ENCODE measurements at places on chromosomes 4 and X.

DNA sequence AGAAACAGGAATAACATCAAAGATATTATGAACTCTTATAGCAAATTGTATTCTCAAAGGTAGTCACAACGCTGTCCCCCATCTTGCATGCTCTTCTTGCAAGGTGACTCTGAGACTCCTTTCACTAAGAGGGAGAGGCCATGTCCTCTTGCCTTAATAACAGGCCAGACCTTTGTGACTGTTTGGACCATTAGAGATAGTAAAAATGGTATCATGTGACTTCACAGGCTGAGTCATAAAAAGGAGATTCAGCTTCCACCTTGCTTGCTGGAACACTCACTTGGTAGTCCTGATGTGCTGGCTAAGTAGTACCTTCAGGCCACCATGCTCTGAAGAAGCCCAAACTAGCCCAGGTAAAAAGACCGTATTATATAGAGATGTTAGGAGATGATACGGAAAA lies 143.8 kb downstream of the FBXW7 start:
- DNase-seq, result no peak

- DNase-seq, result peak; percentile 14
These were observed 28.4 kb downstream of the PDHA1 start for GRCh38 chrX:19372170-19372546.

DNA sequence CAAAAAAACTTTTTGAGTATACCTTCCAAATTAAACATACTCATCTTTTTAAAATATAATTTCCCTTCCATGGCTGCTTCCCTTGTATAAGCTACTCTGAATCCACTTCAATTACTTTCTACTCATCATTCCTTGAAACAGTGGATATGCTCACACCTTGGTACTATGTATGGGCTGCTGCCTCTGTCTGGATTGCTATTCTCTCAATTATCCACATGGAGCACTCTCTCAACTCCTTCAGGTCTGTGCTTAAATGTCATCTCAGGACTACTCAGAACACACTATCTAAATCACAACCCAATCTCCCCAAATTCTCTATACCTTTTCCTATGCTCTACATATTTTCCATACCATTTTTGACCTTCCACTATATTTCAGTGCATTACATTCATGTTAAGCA lies 898.9 kb upstream of the EPHA5 start:
- no peak for DNase-seq

DNA sequence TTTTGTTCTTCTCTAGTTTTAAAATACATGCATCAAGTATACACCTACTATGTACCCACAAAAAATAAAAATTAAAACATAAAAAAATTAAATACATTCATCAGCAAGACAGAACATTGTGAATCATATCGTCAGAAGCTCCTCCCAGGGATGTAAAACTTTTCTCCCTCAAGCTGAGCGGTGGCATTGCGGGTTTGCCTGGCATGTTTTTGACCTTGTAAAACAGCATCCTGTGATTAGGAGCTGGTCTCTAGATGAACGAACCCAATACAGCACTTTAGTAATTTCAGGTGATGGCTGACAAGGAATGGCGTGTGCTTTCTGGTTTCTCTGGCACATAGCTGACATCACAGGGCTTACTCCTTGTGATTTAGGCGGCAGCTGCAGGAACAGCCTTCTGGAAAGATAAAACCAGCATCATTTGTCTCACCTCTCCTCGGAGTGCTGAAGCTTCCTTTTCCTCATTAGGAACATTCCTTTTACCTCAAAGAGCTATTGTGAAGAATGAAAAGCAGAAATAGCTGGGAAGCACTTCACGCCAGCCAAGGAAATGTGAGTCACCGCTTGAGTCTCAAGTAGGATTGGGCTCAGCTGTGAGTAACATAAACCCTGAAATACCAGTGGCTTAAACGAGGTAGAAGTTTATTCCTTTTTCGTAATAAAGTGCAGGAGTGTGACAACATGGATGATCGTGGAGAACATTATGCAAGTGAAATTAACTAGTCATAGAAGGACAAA lies 44.3 kb downstream of the NYX start:
- DNase-seq, result no peak

- no peak for DNase-seq
These were observed 331.1 kb downstream of the GRID2 start for GRCh38 chr4:92634882-92635281.

DNA sequence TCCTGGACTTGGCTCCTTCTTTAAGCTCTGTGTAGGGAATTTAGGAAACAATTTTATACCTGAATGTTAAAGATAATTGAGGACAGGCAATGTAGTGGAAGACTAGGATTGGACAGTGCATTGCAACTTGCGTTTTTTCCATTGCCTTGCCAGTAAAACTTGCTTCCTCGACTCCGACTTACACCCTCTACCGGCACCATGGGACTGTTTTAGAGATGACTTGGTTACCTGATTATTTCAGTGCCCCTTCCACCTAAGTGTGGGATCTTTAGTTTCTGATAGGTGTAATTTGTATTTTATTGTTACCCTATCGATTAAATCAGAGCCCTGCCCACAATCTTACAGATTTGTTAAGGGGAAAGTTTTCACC lies 1.2 kb downstream of the PRPS1 start:
- DNase-seq, result no peak

- no peak for DNase-seq
These were observed 2.1 kb downstream of the LEF1 start for GRCh38 chr4:108166441-108167315.

GRCh38 chr4:80336582-80336981 lies 1.1 kb downstream of the CFAP299 start:
- DNase-seq, result peak; percentile 14

GRCh38 chr4:62194342-62194741 lies 994.2 kb downstream of the ADGRL3 start:
- DNase-seq, result no peak

DNA sequence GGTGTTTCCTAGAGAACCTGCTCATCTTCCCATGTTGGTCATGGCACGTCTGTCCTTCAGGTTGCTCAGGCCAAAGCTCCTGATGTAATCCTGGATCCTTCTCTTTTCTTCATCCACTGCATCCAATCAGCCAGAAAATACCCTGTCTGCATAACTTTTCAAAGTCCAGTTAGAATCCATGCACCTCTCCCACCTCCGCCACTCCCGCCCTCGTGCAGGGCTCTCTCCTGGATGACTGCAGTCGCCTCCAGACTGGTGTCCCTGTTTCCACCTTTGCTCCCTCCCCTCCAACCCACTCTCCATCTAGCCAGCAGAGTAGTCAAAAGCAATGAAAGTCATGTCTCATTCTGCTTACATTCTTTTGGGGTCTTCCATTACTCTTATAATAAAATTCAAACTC lies 16.0 kb downstream of the CNGA2 start:
- no peak for DNase-seq

DNA sequence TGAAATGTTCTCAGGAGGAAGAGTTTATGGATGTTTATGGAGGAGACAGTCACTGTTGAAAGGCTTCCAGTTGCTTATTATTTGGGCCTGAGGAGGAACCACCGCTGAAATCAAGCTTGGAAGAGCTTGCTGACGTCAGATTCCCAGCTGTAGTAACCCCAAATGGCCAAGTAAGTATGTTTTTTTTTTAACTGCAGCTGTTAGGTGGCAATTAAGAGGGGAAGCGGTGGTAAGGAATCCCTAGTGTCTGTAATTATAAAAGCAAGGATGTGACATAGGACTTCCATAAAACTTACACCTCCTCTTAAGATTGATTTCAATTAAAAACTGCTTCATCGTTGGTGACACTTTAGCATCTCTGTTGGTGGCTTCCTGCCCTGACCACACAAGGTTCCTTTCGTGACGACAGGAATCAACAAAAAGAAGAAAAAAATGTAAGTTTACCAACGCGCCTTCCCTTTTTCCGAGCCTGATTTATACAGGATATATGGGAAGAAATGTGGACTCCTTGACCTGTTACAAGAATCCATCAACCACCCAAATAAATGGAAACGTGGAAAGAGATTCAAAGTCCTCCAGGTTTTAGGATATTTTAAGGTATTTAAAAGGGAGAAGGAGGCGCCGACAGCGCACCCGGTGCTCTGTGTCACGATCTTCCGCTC lies 884 bp downstream of the RELL1 start:
- no peak for DNase-seq

DNA sequence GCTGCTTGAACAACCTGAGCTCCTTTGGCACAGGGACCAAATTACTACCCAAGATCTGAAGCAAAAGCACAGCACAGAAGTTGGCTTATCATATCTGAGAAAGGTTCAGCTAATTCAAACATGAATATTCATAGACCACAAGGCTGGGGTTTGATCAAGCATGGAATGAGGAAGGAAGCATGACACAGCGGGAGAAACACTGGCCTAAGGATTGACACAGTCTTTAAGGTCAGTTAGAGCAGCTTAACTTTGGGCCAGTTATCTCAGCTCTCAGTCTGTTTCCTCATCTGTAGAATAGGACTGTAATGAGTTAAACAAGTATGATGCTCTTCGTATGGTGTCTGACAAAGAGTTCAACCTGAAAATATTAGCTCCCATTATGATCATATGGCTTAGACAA lies 88.5 kb upstream of the CBR4 start:
- DNase-seq, result no peak

DNA sequence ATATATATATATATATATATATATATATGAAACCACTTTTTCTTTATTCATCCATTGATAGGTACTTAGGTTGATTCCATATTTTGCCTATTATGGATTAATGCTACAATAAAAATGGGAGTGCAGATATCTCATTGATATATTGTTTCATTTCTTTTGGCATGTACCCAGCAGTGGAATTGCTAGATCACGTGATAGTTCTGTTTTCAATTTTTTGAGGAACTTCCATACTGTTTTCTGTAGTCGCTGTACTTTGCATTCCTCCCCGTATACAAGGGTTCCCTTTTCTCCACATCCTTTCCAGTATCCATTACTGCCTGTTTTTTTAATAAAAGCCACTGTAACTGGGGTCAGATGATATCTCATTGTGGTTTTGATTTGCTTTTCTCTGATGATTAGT lies 124.6 kb downstream of the GABRB1 start:
- DNase-seq, result no peak

- DNase-seq, result no peak
These were observed 52.3 kb upstream of the TRPC5OS start for GRCh38 chrX:111823703-111824102.

GRCh38 chrX:43002526-43003203 lies 224.7 kb upstream of the PPP1R2C start:
- DNase-seq, result no peak

- DNase-seq, result no peak
These were observed 54.7 kb downstream of the CNGA2 start for GRCh38 chrX:151789179-151789800.

DNA sequence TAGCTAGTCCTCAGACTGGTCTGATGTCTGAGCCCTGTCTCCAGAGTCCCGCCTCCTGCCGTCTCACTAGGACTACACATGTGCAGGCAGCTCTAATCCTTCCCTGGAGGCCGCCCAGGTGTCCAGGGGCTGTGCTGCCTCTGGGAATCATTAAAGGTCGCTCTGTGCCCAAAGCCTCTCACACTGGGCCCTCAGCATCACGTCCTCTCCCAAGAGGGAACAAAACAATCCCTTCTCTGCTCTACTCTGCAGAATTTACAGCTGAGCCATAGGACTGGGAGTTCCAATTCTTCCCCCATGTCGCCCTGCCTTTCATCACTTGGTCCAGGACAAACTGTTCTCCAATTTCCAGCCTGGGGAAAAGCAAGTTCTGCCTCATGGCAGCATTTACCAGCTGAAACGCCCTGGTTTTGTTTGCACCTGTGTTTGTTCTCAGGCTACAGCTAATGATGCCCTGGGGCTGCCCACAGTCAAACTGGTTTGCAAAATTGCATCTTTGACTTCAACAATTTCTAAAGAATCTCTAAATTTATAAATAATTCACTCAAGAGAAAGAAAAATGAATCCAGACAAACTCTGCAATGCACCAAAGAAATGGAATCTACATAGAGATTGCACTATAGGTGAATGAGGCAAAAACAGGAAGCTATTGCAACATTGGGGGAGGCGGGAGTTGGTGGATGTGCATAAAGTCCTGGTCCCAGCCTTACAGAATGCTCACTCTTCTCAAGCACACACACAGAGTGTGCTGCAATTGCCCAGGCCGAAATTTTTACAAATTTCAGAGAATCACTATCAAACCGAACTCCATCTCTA lies 7.2 kb upstream of the MRFAP1 start:
- DNase-seq, result peak; percentile 5

- no peak for DNase-seq
These were observed 4.3 kb upstream of the IL21 start for GRCh38 chr4:122625156-122625555.

GRCh38 chrX:153320555-153321184 lies 897 bp downstream of the PNMA6F start:
- DNase-seq, result no peak

- DNase-seq, result no peak
These were observed 10.1 kb downstream of the ELF4 start for GRCh38 chrX:130100180-130100579.

DNA sequence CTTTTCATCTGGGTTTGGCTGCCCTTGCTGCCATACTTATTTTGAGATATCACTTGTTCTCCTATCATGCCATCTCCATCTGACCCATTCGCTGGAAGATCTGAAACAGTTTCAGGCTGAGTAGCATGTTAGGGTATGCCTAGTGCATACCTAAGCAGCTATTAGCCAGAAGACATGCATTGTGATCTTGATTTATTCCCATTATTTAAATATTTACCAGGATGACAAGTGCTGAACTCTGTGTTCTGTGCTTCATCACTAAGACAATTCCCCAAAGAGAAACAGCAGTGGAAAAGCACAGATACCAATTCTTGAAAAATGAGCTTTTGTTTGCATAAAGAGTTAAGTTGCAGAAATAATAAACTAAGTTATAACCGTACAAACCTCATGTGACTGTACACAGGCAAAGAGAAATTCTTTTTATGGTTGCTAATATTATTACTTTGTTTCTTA lies 271.0 kb upstream of the ARSJ start:
- DNase-seq, result no peak

DNA sequence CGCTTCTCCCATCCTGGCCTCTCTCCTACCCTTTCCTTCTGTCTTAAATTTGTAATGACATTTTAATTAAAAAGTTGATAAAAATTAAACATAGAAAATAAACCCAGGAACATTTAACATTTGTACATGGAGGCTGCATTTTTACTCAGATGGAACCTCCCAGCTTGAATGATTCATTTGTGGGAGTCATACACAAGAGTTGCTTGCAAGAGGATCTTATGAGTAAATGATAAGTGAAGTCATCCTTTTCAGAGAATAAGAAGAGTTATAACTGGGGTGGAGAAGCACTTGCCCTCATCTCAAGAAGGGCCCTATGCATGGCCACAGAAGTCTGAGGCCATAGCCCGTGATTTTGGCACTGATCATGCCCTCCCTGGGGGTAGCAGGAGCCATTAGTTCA lies 482.9 kb upstream of the BOD1L1 start:
- no peak for DNase-seq

- DNase-seq, result no peak
These were observed 240.5 kb downstream of the GRIA3 start for GRCh38 chrX:123424546-123424945.

DNA sequence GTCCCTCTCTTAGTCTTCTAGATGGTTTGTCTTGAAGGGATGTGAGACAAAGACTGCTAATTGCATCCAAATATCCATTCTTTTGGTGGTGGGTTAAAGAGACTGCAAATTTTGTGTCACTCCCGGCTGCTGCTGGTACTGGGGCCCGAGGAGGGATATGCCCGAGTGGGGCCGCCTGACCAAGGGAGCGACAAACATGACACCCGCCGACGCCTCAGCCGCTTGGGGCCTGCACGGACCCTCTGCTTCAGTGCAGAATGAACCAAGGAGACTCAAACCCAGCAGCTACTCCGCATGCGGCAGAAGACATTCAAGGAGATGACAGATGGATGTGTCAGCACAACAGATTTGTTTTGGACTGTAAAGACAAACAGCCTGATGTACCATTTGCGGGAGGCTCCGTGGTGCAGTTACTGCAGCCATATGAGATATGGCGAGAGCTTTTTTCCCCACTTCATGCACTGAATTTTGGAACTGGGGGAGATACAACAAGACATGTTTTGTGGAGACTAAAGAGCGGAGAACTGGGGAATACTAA lies 13.6 kb upstream of the ARX start:
- DNase-seq, result no peak
